ENCODE measurements at places on chromosomes 6 and 20.

DNA sequence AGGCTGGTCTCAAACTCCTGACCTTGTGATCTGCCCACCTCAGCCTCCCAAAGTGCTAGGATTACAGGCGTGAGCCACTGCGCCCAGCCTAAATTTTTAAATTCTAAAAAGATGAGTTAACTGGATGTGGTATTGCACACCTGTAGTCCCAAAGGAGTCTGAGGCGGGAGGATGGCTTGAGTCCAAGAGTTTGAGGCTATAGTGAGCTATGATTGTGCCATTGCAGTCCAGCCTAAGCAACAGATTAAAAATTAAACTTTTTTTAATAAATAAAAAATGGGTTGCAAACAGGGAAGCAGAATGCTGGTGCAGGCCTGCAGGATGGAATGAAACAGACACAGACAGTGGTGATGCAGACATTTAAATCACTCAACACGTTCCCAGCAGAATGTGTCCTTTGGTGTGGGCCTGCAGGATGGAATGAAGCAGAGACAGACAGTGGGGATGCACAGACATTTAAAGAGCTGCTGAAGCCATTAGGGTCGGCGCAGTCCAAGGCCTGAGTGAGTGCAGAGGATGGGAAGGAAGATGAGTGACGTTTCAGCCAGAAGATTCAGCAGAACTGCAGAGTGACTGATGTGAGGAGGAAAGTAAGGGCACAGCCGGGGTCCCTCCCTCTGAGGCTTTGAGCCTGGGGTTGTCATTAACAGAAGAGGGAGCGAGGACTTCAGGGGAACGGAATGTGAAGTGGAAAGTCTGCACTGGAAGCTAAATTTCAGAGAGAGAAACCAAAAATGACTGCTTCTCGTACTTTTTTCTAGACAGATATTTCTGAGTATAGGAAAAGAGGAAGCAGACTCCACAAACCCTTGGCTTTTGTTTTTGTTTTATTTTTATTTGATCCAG, 117.5 kb downstream of the RIN2 start:
- no peak for ATAC-seq

DNA sequence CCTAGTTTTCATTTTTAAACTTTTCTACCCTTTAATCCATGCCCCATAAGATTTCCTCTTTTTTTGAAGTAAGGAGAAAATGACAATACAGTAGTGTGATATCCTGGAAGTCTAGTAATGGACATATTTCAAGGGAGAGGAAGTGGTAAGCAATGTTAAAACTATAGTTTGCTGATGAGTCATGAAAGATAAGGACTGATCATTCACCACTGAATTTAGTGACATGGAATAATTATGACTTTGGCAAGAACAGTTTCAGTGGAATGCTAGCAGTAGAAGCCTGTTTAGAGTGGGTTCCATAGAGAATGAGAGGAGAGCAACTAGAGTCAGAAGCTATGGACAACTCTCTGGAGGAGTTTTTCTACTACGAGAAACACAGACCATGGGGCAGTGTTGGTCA, 24.9 kb upstream of the SLC2A12 start:
- no peak for ATAC-seq

DNA sequence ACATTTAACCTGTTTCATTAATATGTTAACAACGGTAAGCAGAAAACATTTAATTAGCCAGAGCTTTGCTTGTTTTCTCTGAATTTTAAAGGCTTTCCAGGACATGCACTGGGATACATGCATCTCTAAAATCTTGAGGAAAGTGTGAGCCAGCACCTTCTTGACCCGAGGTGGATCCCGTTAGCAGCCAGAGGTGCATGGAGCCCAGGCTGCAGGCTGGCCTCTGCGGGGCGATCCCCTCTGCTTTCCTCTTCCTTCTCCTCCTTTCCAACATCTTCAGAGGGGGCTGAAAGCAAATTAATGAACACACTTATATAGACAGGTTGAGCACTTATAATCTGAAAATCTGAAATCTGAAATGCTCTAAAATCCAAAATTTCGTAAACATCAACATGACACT, 128.7 kb upstream of the CST7 start:
- no peak for ATAC-seq

GRCh38 chr20:49479785-49480184, 2.7 kb downstream of the KCNB1 start:
- ATAC-seq = no peak

DNA sequence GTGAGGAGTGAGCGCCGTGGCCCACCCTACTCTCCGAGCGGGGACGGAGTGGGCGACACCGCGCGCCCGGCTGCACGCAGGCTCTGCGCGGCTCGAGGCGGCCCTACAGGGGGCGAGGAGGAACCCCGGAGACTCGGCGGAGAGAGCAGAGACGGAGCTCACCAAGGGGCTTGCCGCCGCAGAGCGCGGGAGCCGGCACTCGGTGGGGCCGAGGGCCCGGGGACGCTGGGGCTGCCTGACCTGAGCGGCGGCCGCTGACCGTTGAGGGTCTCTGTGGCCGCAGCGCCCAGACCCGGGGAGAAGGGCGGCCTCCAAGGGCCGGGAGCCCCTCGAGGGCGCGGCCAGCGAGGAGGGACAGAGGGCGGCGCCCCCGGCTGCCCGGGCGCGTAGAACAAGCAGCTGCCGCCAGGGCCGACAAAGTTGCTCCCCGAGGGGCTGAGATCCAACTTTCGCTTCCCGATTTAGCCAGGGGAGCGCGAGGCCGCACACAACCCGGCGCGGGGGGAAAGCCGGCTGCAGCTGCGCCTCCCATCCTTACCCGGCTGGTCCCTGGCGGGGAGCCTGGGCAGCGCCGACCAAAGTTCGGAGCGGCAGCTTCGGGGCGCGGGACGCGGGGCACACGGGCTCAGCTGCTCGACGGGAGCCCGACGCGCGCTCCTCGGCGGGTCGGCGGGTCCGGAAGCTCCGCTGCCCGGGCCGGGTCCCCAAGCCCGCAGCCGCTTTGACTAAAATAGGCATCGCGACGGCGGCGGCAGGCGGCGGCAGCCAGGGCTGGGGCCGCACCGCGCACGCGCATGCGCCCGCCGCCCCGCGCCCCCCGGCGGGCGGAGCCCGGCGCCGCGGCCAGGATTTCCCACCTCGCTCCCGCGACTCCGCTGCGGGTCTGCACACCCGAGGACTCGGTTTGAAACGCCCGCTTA, 43.1 kb downstream of the POPDC3 start:
- ATAC-seq = peak; percentile 81

GRCh38 chr6:31829633-31830283, 2.2 kb downstream of the HSPA1B start:
- peak; percentile 2 for ATAC-seq

GRCh38 chr20:46215913-46216707, 92.2 kb downstream of the CDH22 start:
- peak; percentile 85 for ATAC-seq

- ATAC-seq = peak; percentile 82
Measured at GRCh38 chr6:73585566-73586415, 65.0 kb upstream of the EEF1A1 start.

GRCh38 chr6:43444582-43444981, 10.8 kb downstream of the DLK2 start:
- no peak for ATAC-seq

GRCh38 chr6:53924277-53924676, 129.5 kb downstream of the LRRC1 start:
- ATAC-seq = no peak

DNA sequence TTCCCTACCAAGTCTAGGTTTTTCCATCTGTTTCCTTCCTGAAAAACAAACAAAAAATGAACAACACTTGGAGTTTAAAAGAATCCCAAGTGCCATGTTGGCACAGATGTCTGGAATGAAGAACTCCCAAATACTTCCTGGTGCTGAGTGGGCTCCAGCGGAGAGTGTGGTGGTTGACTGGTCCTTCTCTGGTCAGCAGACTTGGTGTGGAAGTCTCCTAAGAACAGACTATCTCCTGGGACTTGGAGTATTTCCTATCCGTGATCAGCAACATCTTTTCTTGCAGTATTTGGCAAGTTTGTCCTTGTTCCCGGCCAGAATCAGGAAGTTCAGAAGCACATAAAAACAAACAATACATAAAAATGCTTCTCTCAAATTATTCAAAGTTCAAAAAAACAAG, 154.1 kb downstream of the MTFR2 start:
- no peak for ATAC-seq

GRCh38 chr6:80209430-80209829, 103.0 kb downstream of the BCKDHB start:
- no peak for ATAC-seq

DNA sequence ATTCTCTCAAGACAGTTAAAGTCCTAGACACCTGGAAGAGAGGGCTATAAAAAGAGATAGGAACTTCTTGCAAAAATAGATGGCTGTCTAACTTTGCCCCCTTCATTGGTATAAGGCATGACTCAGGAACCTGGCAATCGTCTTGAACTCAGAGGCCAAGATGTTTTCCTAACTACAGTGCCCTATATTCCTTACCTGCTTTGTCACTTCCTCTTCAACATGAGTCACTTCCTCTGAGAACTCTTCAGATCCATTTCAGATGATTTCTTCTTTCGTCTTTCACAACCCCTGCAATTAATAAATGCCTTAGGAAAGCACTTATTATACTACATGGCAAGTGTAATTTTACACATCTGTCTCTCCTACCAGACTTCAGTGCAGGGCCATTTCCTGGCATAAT, 83.5 kb downstream of the HAO1 start:
- peak; percentile 74 for ATAC-seq

DNA sequence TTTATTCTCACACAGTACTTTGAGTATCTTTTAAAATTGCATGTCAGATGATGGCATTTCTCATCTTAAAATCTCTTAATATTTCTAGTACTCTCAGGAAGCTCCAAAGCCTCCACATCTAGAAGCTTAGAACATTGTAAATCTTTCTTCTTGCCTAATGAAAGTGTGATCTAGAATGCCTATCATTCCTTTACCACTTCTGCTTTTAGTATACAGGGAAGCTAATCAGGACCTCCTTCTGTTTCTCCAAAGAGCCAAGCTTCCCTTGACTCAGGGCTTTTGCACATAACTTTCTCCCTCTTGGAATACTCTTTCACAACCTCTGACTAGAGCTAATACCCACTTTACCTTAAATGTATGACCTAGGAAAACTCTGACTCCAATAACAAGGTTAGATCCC, 7.5 kb upstream of the ELOVL4 start:
- no peak for ATAC-seq

- ATAC-seq = no peak
Measured at GRCh38 chr6:63565727-63566596, 6.3 kb upstream of the LOC128125822 start.

- peak; percentile 55 for ATAC-seq
Measured at GRCh38 chr6:146543940-146544615, 445 bp downstream of the RAB32 start.

DNA sequence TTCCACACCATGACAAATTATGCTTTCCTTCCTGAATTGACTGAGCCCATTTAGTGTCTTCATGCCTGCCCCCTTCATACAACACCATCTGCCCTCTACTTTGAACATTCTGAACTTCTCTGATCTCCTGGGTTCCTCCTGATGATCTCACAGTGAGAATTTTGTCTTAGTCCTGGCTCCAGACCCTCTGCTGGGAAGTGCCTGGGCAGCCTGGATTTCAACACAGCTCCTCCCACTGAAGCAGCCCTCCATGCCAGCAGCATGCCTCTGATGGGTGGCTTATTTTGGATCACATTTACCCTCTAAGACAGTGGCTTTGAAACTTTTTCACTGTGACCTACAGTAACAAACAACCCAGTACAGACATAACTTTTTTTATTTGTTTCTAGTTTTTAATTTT, 41.5 kb downstream of the DSE start:
- peak; percentile 44 for ATAC-seq

GRCh38 chr20:8362457-8362856, 230.4 kb downstream of the PLCB1 start:
- ATAC-seq = no peak
